ENCODE measurements at places on chromosomes 7 and 10.
A peak's percentile ranks its signal among the peaks of the same experiment; 100 is the strongest.

GRCh38 chr7:17279061-17279460 is 19.4 kb upstream of the AHR start:
- DNase-seq = no peak

DNA sequence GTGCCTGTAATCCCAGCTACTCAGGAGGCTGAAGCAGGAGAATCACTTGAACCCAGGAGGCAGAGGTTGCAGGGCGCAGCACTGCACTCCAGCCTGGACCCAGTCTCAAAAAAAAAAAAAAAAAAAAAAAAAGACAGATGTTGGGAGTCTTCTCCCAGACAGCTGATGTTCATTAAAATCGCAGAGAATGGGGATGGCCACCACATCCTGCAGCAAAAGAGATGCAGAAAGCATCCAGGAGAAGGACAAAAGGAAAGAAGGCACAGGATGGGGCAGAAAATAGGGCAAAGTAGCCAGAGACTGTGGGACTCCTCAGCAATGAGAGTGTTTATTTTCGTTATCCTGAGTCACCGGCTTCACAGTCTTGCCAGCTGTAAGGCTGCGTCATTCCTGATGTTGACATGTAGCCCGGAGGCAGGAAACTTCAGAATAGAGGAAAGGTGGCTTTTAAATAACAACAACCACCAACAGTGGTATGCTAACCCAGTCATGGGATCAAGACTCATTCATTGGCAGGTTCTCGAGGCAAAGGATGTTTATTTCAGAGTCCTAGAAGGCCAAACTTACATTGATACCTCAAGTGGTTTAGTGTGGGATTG is 149.5 kb upstream of the SVIL start:
- peak; percentile 94 for DNase-seq

DNA sequence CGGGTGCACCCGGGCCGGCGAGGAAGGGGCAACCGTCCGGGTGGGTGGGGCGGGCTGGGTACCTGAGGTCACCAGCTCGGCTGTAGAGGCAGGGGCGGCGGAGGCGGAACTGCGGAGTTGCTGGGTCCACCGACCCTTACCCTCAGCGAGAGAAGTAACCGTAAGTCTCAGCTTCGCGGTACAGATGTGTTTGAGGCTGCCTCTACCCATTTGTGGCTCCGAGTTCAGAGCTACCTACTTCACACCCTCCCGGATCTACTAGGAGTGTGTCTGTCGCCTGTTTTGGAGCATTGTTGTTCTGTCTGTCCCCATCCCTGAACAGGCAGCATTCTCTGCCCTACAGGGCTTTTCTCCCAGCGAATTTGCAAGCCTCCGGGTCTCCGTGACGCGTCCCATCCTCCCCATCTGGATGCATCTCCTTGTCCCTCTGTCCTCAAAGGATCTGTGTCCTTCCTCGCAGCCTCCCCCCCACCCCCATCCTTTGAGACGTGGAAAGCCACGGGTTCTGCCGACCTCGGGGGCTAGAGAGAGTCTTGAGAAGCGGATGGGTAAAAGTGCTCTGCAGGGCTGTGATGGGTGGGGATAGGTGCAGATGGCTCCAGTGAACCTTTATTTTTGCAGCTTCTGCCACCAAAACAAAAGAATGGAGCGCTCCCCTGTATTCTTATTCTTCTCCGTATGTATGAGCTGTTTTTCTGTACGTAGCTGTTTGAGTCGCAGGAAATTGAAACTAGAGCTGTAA is 757 bp downstream of the ANKIB1 start:
- DNase-seq = peak; percentile 32

GRCh38 chr7:27890205-27890849 is 150.4 kb downstream of the TAX1BP1 start:
- DNase-seq = no peak

DNA sequence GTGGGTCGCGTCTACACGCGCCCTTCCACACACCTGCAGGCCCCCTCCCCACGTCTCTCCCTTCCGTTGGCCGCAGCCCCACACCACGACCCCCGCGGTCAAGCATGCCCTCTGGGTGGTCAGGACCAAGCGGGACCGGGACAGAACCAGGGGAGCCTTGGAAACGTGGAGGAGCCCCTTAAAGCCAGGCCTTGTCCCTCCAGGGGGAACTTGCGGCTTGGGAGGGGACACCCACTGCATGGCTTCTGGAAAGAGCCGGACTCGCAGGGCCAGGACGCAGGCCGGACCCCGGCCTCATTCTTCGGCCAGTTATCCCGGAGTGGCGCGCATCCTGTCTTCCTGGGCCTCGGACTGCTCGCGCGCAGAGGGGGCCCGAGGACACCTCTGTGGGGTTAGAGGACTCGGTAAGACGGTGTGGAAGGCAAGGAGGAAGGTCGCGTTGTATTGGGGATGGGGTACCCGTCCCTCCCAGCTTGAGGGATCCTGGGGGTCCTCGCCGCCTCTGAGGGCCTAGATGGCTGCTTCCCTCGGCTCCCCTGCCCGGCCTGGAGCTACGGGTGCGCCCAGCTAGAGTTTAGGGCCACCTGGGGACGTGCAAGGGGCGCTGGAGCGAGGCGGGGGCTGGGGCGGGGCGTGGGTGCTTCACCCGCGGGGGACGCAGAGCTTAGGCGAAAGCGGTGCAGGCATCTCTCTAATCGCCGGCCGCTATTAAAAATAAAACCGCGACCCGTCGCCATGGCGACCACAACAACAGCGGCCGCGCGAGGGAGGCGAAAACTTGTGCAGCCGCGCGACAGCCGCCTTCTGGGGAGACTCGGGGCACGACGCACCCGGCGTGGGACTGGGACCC is 1.8 kb upstream of the PDGFA start:
- no peak for DNase-seq

- peak; percentile 85 for DNase-seq
Measured at GRCh38 chr7:8161364-8161828, 100.6 kb downstream of the ICA1 start.

All from SK-MEL-5 (cell line).